ENCODE measurements at places on chromosomes 6 and 20.

GRCh38 chr6:157073596-157073995 lies 249.7 kb downstream of the TMEM242 start:
- H3K4me3 ChIP-seq, result no peak overlapping the region
- no peaks in the 10 kb centered on the region for H3K36me3 ChIP-seq
- no peaks in the 10 kb centered on the region for H3K27me3 ChIP-seq
- no peak overlapping the region for H3K27ac ChIP-seq

- H3K27ac ChIP-seq, result no peak overlapping the region
- DNase-seq, result no peak
- no peaks in the 10 kb centered on the region for H3K4me1 ChIP-seq
- H3K36me3 ChIP-seq, result no peaks in the 10 kb centered on the region
- H3K4me3 ChIP-seq, result no peak overlapping the region
- H3K27me3 ChIP-seq, result peaks cover 33% of the 10 kb centered on the region
These were observed 17.0 kb downstream of the TFAP2A start for GRCh38 chr6:10397756-10398445.

DNA sequence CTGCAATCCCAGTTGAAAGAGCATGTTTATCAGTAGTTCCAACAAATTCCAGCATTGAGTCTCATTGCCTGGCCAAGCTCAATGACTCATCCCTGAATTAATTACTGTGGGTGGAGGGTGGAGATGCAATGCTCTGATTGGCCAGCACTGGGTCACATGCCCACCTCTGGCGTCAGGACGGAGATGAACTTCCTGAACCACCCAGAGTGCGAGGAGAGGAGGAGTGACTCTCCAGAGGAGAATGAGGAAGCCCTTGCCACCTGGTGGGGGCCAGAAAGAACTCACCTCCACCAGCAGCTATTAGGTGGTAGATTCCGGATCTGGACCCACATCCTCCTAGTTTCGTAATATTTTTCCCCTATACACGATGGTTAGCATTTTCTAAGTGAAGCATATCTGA lies 283.9 kb downstream of the TBC1D7 start:
- H3K4me1 ChIP-seq, result no peaks in the 10 kb centered on the region
- no peaks in the 10 kb centered on the region for H3K36me3 ChIP-seq
- H3K27me3 ChIP-seq, result no peaks in the 10 kb centered on the region
- H3K27ac ChIP-seq, result no peak overlapping the region

- H3K4me1 ChIP-seq, result no peaks in the 10 kb centered on the region
- no peaks in the 10 kb centered on the region for H3K27me3 ChIP-seq
- no peak overlapping the region for H3K4me3 ChIP-seq
- H3K27ac ChIP-seq, result no peak overlapping the region
- peak; percentile 9 for DNase-seq
These were observed 285.3 kb downstream of the CDC5L start for GRCh38 chr6:44672841-44673240.

GRCh38 chr6:43799551-43800297 lies 29.7 kb downstream of the VEGFA start:
- no peaks in the 10 kb centered on the region for H3K27me3 ChIP-seq
- no peak for DNase-seq
- no peaks in the 10 kb centered on the region for H3K36me3 ChIP-seq

All from liver (tissue), 10 donors.